ENCODE measurements at places on chromosomes 2 and 18.

GRCh38 chr18:3104190-3105054, 91.5 kb upstream of the LPIN2 start:
- no peak for DNase-seq

DNA sequence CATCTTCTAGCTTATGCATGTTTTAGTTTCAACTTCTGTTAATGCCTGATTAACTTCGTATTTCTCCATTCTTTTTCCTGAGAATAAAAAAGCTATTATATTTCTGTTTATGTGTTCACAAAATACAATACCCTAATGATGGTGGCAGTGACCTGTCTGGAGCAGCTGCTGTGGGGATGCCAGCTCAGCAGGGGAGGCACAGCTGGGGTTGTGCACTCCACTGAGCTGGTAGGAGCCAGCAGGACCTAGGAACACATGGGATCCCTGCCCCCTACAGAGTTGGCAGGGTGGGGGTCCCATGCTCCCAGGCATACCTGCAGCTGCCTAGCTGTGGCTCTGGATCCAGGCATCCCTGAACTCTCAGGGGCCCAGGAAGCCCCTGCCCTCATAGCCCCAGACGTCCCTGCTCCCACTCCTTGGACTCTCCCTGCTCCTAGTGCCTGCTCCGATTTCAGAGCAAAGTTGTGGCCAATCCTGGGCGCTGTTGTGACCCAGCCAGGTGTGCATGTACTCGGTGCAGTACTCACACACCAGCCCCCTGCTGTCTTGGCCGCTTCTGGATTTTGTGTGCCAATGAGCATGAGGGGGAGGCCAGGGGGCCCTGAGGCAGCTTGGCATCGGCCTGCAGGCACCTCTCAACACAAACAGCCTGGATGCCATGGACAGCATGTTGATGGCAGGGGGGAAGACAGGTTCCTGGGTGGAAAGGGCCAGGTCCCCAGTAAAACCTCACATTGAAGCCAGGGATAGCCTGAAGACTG, 546.0 kb downstream of the ZNF804A start:
- DNase-seq, result no peak

- no peak for DNase-seq
Observed at GRCh38 chr2:209476367-209477208, 52.7 kb downstream of the MAP2 start.

DNA sequence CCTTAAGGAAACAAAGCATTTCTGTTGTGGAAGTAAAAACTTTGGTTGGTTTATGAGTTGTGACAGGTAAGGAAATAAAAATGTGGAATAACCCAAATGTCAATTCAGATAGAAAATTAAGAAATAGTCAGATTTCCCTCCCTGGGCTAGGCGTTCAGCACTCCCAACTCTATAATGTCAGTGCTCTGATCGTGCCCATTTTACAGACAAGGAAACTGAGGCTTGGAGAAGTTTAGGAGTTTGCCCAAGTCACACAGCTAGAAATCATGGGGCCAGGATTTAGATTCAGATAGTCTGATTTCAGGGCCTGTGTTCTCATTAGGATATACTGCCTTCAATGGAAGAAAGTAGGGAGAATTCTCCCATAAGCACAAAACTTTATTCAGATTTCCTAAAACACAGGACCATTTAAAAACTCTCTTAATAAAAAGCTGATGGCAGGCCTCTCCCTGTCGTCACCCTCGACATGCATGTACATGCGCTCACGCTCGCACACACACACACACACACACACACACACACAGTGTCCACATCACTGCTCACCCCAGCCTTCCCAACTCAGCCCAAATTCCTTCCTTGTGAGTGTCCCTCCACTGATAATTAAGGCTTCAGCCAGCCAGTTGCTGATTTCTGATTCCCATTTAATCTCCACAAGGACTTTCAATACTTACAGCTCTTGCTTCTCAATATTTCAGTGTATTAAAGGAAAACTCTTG, 49.1 kb upstream of the SLC14A2 start:
- no peak for DNase-seq

DNA sequence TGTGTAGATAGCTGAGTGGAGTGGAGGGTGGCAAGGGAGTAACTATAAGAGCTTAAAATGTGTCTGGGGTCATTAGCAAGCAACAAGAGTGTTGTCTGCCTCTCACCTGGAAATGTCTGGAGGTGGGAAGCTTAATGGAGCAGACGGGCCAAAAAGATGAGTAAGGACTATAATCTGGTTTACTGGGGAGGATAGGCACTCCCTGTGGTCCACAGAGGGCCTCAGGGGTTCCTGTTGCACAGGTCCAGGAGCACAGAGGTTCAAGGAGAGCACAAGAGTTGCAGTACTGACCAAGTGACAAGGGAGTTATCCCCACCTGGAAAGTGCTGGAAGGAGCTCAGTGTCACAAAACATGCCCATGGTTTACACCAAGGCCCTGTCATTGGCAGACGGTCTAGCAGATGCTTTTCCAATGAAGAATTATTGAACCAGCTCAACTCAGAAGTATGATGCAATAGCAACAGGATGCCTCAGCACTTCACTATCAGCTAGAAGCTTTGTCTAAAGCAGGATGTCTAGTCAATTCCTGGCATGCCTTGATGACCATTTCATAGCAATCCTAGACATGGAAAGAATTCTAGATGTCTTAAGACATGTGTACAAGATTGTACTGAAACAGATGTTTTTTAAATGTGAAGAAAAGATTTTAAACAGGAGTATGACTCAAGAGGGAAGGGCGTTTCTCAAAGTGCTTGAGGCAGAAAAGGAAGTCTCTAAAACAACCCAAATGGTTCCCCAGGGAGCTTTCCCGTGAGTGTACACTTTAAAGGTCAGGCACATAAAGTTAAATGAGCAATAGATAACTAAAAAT, 62.9 kb upstream of the SERPINE2 start:
- DNase-seq, result peak; percentile 69

DNA sequence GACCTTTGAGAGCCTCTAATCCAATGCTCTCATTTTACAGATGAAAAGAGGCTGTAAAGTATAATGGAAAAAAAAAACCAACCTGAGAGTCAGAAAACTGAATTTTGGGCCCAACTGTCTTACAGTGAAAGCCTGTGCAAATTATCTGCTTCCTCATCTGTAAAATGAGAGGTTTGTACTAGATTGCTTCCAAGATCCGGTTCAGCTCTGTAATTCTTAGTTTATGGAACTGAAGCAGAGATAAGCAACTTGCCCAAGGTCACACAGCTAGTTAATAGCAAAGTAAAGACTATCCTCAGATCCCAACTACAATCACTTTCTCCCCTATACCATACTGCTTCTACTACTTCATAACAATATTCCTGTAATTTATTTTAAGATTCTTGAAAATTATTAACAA, 6.3 kb downstream of the TLK1 start:
- no peak for DNase-seq

DNA sequence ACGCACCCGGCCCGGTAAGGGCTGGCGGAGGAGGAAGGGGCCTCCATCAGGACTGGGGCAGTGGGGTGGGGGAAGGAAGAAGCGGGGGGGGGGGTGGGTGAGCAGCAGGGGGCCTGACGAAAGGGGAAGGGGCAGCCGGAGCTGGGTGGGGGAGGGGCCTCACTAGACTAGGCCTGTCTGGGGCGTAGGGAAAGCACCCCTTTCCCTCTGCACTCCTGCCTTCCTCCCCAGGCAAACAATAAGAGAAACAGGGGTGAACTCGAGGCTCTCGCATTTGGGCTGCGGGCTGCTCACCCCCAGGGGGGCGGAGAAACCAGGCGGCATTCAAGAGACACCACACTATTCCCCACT, 82.7 kb upstream of the POMC start:
- no peak for DNase-seq

DNA sequence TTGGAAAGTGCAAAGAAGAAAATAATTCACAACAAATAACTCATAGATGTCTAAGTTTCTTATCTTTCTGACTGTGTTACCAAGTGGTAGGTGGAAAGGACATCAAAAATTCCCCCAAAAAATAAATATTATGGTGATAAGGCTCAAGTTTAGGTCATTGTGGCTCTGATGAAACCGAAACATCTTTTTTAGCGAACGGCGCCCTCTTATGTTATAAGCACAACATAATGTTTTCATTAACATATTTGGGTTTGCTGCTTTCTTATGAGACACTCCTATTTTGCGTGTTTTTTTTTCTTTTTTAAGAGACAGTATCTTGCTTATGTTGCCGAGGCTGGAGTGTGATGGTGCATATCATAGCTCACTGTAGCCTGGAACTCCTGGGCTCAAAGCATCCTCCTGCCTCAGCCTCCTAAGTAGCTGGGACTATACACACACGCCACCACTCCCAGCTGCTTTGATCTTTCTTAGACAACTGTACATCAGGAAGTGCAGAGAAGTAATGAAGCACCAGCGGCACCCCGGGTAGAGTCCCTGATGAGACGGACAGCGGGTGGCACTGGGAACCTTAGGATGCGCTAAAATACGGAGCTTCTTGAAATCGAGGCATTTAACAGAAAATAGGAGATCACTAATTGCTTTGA, 38.5 kb upstream of the SLC35G4 start:
- DNase-seq, result no peak

DNA sequence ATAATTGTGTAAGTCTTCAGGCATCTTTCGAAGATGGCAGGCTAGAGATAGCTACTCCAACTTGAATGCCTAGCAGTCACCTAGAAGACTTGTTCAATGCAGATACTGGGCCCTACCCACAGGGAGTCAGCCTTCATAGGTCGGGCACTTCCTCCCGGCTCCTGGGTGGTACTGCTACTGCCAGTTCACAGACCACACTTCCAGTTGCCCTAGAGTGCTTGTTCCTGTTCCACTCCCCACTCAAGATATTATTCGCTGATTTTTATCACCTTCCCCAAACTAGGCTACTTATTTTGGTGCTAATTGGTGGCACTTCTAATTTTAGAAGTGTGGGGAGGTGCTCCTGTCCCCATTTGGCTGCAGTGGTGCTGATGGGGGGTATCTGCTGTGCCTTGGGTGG, 34.2 kb downstream of the INPP4A start:
- no peak for DNase-seq

- no peak for DNase-seq
Observed at GRCh38 chr2:217206016-217206725, 346.3 kb upstream of the TNP1 start.

- no peak for DNase-seq
Observed at GRCh38 chr18:33097126-33097525, 324.3 kb upstream of the KLHL14 start.

DNA sequence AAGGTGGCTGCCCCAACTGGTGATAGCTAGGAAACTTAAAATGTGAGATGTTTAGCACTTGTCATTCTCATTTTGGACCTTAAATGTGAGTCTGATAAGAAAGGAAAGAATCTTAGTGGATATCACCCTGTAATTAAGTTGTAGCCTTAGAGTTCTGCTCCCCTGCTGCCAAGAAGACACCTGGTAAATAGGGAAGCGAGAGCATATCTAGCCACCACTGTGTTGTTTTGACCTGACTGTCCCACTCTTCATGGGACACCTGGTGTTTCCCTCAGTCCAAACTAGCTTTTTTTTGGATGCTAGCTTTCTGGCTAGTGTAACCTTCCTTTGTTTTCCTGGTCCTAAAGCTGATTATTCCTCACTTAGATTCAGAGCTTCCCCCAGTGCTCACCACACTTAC, 357.6 kb downstream of the RAD51AP2 start:
- DNase-seq, result no peak

- no peak for DNase-seq
Observed at GRCh38 chr18:57475408-57475807, 40.2 kb downstream of the ONECUT2 start.

DNA sequence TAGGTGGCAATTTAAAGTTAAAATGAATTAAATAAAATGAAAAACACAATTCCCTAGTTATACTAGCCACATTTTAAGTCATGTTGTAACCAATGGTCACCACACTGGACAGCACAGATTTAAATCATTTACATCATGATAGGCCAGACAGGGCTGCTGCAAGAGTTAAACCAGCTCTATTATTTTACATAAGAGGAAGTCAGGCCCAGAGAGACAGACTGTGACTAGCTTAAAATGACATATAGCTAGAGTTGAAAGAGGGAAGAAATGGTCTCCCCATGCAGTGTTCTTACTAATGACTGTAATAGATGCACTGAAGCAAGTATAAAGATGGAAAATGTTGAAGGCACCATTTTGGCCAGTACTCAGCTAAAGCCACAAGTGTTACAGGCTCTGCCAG, 69.6 kb downstream of the SLC66A3 start:
- no peak for DNase-seq

- DNase-seq, result no peak
Observed at GRCh38 chr18:43077510-43078308, 37.8 kb downstream of the RIT2 start.

Data from T1000 (cell line).